ENCODE measurements at places on chromosomes 4 and X.
A peak's percentile ranks its signal among the peaks of the same experiment; 100 is the strongest.

GRCh38 chr4:47647544-47647943 is 162.5 kb downstream of the ATP10D start:
- DNase-seq, result no peak

- no peak for DNase-seq
Observed at GRCh38 chr4:81527115-81527514, 55.4 kb upstream of the RASGEF1B start.

DNA sequence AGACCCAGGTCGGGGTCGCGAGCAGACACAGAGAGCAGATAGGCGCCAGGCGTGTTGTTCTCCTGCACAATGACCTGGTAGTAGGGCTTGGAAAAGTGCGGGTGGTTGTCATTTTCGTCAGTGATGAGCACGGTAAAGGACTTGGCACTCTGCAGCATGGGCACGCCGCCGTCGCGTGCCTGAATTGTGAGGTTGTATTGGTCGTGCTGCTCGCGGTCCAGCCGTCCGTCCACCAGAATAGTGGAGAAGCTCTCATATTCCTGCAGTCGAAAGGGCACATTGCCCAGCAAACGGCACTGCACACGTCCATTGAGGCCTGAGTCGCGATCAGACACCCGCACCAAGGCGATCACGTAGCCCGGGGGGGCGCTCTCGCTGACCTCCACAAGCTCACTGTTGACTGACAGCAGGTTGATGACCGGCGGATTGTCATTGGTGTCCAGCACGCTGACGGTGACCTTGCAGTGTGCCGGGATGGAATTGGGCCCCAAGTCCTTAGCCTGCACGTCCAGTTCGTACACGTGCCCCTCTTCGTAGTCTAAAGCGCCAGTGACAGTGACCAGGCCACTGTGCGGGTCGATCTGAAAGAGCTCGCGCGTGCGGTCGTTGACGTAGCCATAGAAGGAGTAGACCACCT is 2.8 kb downstream of the PCDH19 start:
- DNase-seq, result no peak

GRCh38 chr4:5780831-5781480 is 70.0 kb downstream of the EVC start:
- no peak for DNase-seq

GRCh38 chrX:106999002-106999975 is 723 bp downstream of the MORC4 start:
- peak; percentile 3 for DNase-seq

DNA sequence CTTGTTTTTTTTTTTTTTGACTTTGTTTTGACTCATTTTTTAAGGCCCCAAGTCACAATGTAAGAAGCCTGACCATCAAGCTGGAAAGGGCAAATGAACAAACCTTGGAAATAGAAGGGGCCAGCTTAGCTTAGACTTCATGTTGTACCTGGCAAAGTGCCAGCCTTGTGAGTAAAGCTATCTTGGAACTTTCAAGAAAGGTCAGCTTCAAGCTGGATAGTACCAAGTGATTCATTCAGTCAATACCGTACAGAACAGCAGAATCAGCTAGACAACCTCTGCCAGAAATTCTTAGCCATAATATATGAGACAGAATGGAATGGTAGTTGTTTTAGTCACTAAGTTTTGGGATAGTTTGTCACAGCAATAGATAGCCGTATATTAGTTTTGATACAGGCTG is 1492.2 kb upstream of the TENM3 start:
- no peak for DNase-seq

DNA sequence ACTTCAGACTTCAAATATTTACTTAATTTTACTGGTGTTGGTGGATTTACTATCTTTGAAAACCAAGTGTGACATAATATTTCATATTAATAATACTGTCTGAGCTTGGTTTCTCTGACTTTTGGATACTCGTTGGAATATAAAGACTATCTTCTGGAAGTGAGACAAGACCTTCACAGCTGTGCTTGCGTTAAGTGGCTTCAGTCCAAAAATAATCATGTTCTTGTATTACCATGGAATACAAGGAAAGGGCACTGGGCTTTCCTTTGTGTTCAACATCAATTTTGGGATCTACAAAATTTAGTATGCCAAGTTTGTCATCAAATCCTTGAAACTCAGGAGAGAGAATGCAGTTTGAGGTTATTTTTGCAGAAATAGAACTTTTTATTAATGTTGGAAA is 712.4 kb upstream of the LCORL start:
- no peak for DNase-seq

- DNase-seq, result no peak
Observed at GRCh38 chr4:13266687-13267086, 217.5 kb downstream of the RAB28 start.
